ENCODE measurements at places on chromosomes 5 and 9.

DNA sequence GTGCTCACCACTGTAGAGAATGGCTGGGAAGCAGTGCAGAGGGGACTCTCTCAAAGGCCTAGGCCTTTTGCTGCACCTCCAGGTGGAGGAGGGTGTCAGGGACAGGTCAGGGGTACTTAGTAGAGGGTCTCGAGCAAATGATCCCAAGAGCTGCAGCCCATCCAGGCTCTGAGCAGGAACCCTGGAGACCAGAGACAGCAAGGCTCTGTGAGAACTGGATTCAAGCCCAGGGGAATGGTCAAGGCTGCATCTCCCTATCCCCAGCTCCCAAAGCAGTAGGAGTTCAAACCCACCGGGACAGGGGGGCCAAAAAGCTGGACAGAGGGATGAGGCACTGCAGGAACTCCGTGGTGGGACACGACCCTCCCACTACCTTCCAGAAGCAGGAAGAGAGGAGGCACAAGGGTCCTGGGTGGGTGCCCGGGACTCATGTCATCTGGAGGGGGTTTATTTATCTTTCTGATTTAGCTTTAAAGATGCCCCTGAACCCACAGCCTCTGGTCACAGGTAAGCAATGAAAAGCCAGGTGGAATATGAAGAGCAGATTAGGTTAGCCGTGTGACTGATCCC, 124.8 kb downstream of the MVB12B start:
- DNase-seq, result no peak

GRCh38 chr5:159316519-159317383, 13.5 kb downstream of the IL12B start:
- DNase-seq, result no peak

DNA sequence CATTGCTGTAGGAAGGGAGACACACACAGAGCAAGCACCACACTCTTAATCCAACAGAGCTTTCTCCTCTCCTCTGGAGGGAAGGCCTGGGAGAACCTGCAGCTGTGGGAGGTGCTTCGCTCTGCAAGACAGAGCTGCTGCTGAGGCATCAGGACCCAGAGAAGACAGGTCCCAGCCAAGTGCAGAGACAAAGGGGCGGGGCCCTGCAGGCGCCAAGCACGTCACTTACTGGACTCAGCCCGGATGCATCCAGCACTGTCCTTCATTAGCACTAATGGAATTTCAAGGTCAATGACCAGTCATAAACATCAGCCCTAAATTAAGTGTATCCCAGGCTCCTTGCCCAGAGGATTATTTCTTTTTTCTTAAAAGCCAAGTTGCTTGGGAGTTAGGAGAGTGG, 337.1 kb upstream of the PANK3 start:
- DNase-seq, result no peak

GRCh38 chr5:57164124-57164523, 9.7 kb upstream of the GPBP1 start:
- DNase-seq, result no peak

DNA sequence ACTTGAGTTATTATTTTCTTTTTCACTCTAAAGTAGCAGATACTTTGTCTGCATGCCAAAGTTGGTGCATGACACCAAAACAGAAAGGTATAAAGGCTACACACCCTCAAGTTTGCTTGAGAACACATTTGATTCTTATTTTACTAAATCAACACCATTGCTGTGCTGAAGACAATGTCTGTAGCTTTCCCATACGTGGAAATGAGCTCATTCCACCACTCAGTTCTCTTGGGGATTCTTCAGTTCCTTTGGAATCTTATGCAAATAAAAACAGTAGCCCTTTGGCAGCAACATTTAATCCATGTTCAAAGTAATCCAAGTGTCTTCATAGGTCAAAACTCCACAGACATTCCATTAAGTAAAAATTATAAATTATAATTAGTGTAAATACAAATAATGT, 264.9 kb downstream of the TLE1 start:
- no peak for DNase-seq

DNA sequence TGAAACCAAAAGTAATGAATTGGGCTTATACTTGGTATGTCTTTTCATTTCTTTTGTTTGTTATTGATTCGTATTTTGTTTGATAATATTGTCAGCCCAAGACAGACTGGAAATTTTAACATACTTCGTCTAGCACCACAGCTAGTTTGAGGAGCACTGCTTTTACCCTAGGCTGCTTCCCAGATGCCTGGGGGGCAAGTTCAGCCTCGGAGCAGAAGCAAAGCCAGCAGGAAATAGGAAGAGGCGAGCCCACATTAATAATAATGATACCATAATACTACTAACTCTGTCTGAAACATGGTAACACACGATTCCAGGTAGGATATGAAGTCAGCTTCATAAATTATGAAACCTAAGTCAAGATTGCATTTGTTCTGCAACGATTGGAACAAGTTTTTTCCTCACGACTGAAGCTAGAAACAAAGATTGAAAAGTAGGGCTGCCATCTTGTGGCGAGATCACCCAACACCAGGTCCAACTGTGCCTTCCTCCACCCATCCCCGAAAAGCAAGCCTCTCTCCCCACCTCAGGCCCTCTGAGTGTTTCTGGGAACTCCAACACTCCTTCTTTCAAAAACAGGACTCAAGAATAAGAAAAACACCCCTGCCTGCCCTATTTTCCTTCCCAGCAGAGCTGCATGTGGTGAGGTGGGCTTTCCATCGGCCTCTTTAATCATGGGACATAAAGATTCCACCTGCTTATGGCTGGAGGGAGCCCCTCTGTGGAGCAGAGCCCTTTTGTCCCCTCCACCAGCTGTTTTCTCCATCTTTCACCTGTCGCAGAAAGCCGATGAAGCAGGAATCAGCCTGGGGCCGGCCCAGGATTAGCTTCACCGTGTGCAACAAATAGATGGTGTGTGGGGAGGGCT, 236.4 kb downstream of the CAAP1 start:
- no peak for DNase-seq

- DNase-seq, result no peak
Observed at GRCh38 chr5:87339986-87340385, 72.3 kb downstream of the RASA1 start.

GRCh38 chr5:132767150-132767549, 9.9 kb downstream of the SEPTIN8 start:
- no peak for DNase-seq

All from stimulated activated CD8-positive, alpha-beta memory T cell treated with anti-CD3 and anti-CD28 coated beads, Interleukin-15, amount 100 ng/mL, for 24 hours (primary cell).